ENCODE measurements at places on chromosomes 5 and 9.
A peak's percentile ranks its signal among the peaks of the same experiment; 100 is the strongest.

GRCh38 chr9:34887841-34888240 lies 70.2 kb upstream of the PHF24 start:
- DNase-seq, result no peak

- no peak for DNase-seq
Measured at GRCh38 chr9:90002397-90003271, 397.8 kb downstream of the GADD45G start.

DNA sequence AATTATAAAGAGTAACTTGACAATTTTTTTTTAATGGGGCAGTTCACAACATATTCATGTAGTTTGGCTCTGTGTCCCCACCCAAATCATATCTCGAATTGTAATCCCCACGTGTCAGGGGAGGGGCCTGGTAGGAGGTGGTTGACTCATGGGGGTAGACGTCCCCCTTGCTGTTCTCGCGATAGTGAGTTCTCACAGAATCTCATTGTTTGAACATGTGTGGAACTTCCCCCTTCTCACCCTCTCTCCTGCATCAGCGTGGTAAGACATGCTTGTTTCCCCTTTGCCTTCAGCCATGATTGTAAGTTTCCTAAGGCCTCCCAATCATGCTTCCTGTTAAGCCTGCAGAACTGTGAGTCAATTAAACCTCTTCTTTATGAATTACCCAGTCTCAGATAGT lies 40.7 kb downstream of the FBXW11 start:
- peak; percentile 74 for DNase-seq

DNA sequence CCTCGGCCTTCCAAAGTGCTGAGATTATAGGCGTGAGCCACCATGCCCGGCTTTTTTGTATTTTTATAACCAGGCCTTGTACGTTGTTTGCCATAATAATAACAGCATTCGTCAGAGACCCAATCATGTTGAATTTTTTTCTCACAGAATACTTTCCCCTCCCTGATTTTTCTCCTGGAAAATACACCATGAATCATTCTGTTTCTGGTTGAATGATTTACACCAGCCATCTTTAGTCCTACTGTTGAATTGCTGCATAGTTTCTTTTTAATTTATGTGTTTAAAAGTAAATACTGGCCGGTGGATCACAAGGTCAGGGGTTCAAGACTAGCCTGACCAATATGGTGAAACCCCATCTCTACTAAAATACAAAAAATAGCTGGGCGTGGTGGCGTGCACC lies 3.5 kb downstream of the CNOT8 start:
- no peak for DNase-seq

DNA sequence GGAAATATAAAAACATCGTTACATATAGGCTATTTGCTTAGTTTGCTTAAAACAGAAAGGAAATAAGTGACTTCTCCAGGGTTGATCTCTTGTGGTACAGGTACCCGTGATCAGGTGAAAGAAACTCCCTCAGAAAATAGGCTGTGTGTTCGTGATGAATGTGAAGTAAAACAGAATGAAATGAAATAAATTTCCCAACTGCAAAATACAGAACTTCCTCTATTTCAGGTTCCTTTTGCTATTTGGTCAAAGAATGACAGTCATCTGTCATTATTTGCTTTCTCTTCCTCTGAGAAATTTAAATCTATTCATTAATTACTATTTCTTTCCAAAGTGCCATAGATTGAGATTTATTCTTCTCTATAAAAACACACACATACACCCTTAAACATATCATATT lies 408.1 kb downstream of the FAM170A start:
- no peak for DNase-seq

DNA sequence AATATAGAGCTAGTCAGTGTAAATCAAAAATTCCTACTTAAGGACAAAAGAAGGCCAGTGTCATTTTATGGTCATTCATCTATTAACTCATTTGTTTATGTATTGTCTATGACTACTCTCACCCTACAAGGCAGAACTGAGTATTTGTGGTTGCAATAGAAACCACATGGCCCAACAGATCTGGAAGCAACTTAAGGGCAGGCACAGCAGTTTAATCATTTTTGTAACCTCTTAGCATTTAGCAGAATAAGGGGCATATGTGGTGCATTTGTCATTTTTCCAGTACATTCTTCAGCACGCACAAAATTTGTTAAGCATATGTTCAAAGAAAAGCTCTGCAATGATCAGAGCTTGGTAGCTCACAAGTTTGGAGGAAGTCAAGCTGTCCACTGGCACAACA lies 1.1 kb downstream of the FKBP15 start:
- no peak for DNase-seq

- no peak for DNase-seq
Measured at GRCh38 chr5:156312897-156313694, 13.9 kb upstream of the SGCD start.

GRCh38 chr5:92613546-92613945 lies 967.5 kb downstream of the NR2F1-AS1 start:
- no peak for DNase-seq

GRCh38 chr9:114546851-114547250 lies 40.7 kb upstream of the ATP6V1G1 start:
- no peak for DNase-seq

DNA sequence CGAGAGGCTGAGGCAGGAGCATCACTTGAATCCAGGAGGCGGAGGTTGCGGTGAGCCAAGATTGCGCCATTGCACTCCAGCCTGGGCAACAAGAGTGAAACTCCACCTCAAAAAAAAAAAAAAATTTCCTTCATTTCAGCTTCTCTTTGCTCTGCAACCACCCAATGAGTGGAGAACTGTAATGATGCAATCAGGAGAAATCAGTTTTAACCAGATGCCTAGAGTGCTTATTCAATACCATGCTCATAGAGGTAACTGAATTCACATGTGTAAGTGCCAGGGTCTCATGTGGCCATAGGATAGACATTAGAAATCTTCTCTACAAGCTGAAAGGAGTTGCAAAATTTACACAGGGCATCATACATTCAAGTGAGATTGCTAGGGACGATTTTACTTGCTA lies 70.6 kb downstream of the HMHB1 start:
- no peak for DNase-seq

DNA sequence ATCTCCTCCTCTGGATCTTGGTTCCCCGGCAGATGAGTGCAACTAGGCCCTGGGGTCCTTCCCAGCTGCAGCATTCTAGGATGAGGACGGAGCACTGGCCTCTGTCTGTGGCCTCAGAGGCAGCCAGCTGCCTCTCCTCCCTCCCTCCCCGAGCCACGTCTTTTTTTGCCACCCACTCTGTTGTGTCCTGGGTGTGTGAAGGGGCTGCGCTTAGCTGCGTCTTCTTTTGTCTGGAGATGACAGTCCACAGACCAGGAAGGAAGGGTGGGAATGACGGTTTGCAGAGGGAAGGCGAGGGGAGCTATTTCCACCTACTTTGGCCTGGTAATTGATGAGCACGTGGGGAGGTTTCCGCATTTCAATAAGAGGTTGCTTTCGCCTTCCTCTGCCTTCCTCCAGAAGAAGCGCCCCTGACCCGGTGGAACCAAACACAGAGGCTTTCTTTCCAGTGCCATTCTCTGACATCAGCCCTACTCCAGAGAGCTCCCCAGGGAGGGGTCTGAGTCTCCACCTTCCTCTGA lies 34.5 kb upstream of the GABRP start:
- no peak for DNase-seq

- DNase-seq, result no peak
Measured at GRCh38 chr5:36573438-36573837, 33.0 kb upstream of the SLC1A3 start.

DNA sequence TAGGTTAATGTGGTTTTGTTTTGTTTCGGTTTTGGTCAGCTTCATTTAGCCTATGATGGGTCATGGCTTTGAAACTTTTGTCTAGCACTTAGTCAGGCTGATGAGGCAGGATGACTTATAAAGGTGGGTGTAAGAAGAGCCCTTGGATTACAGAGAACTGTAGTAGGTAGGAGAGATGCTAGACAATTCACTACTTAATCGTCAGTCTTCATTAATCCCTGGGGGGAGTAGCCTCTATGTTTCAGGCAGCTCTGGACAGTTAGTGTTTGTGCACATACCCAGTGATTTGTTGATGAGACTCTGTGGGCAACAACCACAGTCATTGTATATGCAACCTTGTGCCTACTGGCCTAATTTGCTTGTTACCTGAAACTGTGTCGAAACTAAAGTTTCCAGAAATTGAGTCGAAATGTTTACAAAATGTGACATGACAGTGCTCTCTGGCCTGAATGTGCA lies 113.3 kb downstream of the MTREX start:
- no peak for DNase-seq

GRCh38 chr5:167029488-167029887 lies 1262.0 kb upstream of the WWC1 start:
- DNase-seq, result no peak

- DNase-seq, result no peak
Measured at GRCh38 chr5:132475987-132476875, 14.3 kb downstream of the IRF1 start.

DNA sequence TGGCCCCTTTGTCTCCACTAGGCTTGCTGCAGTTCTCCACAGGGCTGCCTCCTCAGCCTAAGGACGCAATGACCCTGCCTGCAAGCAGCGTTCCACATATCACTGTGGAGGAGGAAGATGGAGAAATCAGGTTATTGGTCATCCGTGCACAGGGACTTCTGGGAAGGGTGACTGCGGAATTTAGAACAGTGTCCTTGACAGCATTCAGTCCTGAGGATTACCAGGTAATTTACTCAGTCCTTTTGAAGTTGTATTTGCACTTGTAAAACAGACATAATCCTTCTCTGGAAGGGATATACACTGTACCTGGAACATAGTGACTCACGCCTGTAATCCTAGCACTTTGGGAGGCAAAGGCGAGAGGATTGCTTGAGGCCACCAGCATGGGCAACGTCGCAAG lies 116.6 kb downstream of the ADGRV1 start:
- no peak for DNase-seq

DNA sequence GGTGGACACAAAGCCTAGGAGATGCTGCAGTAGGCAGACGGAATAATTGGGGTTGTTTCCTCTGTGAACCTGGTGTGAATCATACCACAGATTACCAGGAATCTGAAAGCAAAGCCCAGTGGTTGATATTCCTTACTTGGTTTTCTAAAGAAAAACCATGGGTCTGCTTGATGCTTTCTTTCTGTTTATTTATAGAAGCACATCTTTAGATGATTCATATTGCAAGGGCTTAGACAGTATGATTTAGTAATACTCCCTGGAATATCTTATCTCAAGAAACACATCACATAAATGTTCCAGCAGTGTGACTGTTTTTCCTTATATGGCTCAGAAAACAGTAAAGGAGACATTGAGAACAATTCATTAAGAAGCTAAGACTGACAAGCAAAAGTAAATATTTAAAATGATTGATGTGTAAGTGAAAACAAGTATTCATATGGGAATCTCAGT lies 623.3 kb downstream of the RAB3C start:
- no peak for DNase-seq

DNA sequence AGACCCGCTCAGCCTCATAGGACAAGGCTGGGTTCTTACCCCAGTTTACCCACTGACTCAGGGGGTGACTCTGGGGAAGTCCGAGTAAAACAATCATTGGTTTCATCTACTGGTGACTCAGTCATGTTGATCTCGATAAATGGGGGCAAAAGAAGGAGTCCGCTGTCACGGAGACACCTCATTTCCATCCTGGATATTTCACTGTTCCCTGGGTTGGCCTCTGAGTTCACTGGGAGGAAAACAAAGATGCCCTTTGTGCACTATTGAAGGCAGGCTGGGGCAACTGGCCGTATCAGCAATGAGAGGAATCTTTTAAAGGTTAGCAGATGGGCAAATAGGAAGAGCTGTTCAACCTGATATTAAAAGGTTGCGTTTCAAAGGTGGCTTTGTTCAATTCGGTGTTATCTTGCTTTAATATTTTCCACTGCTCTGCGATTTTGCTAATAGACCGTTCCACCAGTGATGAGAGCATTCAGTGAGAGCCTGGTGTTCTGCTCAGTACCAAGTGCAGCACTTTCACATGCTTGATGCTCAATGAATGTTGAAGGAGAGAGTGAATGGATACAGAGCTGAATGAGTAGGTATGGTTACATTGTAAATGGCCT lies 110.2 kb upstream of the EGFLAM start:
- DNase-seq, result no peak

DNA sequence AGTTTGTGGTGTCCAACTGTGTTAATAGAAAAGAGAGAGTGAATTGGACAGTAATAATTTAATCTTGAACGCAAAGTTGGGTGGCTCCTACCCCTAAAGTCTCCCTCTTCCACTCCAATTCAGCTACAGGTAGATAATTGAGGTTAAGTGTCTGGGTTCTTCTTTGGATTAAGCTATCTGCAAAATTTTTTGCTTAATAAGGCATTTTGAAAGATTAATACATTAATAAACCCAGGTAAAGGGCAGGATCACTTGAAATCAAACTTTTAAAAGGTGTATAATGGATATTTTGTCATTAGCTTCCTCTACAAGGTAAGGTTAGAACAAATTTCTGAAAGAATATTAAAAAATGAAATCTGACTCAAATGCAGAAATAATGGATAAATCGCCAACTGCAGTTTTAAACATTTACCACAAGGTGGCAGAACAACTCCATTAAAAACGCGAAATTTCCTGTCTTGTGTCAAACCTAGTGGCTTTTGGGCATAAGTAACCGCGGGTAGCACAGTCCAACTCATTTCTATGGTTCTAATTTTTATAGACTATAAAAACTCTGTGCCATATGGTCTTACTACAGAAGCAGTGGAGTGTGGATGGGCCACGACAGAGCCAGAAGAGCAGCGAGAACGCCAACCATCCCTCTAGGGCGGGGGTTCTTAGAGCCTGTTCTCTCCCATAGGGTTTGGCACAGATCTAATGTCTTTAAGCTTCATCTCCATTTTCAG lies 276.5 kb downstream of the ARHGEF28 start:
- DNase-seq, result no peak

DNA sequence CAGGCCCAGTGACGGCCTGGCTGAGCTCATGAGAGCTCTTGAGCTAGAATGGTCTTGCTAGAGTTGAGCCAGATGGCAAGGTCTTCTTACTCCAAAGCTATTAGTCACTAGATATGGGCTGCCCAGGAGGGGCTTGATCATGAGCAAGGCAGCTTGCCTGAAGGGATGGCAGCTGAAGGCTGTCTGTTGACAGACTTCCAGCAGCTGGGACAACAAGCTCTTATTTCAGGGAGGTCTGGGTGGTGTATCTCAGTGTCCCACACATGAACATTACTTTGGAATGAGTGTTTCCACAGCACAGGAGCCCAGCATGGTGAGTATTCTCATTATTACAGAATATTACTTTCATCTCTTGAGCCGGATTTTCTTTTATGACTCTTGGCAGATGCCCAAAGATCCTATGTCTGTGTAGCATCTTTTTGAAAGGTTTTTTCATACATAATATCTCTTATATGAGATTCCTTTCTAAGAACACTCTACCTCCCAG lies 414.1 kb downstream of the ARHGEF28 start:
- DNase-seq, result no peak
